ENCODE measurements at places on chromosomes 4 and X.

- DNase-seq = no peak
Measured at GRCh38 chr4:30330894-30331652, 389.1 kb upstream of the PCDH7 start.

GRCh38 chr4:123233136-123233768 is 163.3 kb upstream of the SPRY1 start:
- peak; percentile 54 for DNase-seq

GRCh38 chrX:12370497-12370986 is 232.3 kb downstream of the FRMPD4 start:
- DNase-seq = no peak

GRCh38 chrX:39445336-39445735 is 644.1 kb downstream of the MID1IP1 start:
- no peak for DNase-seq

DNA sequence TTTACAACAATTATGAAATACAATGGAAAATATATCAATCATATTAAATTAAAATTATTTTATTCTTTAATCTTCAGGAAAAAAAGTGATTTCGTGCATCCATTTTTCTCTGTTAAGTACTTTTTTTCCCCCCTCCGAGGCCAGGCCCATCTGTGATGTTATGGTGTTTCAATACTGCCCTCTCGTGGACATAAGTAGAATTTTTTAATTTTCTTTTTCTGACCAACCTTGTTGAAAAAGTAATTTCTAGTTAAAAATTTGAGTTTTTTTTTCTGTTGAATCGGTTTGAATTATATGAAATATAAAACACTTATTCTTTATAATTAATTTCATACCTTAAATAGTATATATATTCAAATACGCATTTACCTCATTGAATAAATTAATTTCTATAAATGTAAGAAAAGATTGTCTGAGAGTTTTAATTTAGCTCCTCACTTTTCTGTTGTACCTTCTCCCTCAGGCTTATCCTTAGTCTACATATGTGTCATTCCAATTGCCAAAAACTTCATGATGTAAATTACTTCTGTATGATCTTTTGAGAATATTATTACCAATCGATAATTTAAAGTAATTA is 175.8 kb upstream of the TECRL start:
- DNase-seq = peak; percentile 44

- no peak for DNase-seq
Measured at GRCh38 chr4:89077761-89078160, 20.8 kb upstream of the FAM13A start.

GRCh38 chr4:116627545-116627944 is 457.8 kb downstream of the TRAM1L1 start:
- no peak for DNase-seq

- DNase-seq = no peak
Measured at GRCh38 chrX:143306991-143307937, 210.0 kb downstream of the SPANXN3 start.

GRCh38 chr4:107147873-107148272 is 111.8 kb upstream of the DKK2 start:
- DNase-seq = no peak

- no peak for DNase-seq
Measured at GRCh38 chr4:76811604-76812412, 86.1 kb downstream of the SOWAHB start.

DNA sequence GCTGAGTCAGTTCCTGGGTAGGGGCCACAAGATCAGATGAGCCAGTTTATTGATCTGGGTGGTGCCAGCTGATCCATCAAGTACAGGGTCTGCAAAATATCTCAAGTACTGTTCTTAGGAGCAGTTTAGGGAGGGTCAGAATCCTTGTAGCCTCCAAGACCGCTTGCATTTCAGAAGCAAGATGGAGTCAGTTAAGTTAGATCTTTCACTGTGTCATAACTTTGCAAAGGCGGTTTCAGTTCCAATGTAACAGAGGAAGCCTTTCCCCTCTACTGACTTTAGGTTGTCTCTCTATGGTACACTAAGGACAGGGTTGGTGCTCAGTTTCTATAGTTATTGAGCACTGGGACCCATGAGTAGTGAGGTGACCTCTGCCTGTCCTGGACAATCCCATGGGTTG is 127.3 kb upstream of the WDR1 start:
- no peak for DNase-seq
